ENCODE measurements at places on chromosomes 2 and 18.
A peak's percentile ranks its signal among the peaks of the same experiment; 100 is the strongest.

DNA sequence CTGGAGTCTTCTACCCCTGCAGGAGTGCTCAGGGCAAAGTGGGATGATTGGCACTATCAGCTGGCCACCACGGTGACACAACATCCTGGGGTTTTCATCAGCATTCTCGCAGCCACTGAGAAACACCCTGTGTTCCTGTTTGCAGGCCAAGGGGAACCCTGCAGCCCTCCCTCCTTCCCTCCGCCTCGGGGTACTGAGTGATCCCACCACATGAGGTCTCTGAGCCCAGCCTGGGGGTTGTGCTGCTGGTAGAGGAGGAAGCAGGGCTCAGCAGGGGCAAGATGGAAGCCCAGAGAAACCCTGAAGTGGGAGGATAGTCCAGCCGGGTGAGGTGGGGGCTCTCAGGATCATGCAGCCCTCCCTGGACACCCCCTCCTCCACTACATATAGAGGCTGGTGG lies at the start of gene OXER1:
TSS of gene OXER1 (minus strand) at position 40 of the 400 bp plus-strand sequence. CDS start 73 bp downstream, outside the sequence.
- H3K4me3 ChIP-seq, result no peak within 1 kb of the TSS
- H3K27ac ChIP-seq, result no peak within 1 kb of the TSS
- DNase-seq, result no peak
- no peaks in the 10 kb centered on the region for H3K4me1 ChIP-seq
- H3K36me3 ChIP-seq, result no peaks in the 10 kb centered on the region

DNA sequence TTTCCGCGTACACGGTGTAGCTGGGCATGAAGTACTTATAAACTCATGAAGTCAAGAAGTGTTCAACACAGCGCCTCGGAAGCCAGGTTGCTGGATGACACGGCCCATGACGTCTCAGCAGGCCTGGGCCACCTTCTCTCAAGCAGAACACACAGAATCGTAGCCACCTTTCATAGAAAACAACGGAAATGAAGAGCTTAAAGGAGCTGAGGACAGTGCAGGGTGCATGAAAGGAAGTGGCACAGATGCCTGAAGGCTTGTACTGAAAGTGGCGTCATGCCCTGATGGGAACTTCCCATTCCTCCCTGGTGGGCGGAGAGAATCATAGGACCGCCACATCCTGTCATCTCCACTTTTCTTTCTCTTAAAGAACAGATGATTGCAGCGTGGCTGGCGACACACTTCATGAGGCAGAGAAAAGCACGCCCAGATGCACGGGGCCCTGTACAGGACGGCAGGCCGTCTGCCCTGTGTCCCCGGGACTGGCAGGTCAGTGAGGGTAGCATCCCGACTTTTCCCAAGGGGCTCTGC lies 31.1 kb downstream of the HDAC4 start:
- no peaks in the 10 kb centered on the region for H3K4me1 ChIP-seq
- H3K36me3 ChIP-seq, result no peaks in the 10 kb centered on the region
- no peak overlapping the region for H3K4me3 ChIP-seq
- no peaks in the 10 kb centered on the region for H3K27me3 ChIP-seq

- no peaks in the 10 kb centered on the region for H3K36me3 ChIP-seq
- H3K4me1 ChIP-seq, result no peaks in the 10 kb centered on the region
- no peaks in the 10 kb centered on the region for H3K27me3 ChIP-seq
- H3K4me3 ChIP-seq, result no peak overlapping the region
- DNase-seq, result no peak
Measured at GRCh38 chr2:118632921-118633320, 214.5 kb downstream of the EN1 start.

DNA sequence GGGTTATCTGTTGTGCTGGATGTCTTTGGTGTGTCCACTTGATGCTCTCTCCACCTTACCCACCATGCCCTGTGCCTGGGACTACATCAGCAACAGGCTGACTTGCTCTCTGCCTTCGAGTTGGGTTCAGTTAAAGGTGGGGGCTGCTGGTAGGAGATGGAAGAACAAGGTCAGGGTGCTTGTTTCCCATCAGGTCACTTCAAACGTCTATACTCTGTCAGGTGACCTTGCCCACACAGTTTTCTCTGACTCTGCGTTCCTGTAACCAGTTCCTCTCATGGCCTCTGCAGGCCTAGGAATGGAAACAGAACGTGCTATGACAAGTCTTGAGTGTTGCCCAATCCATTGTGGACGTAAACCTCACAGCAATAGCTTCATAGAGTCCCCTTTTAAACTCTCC lies 38.4 kb upstream of the PAPOLG start:
- no peak for DNase-seq
- no peaks in the 10 kb centered on the region for H3K4me1 ChIP-seq

- peak overlapping the region; percentile 91 for H3K27ac ChIP-seq
- H3K27me3 ChIP-seq, result no peaks in the 10 kb centered on the region
- H3K4me1 ChIP-seq, result peaks cover 4% of the 10 kb centered on the region
- peak overlapping the region; percentile 81 for H3K4me3 ChIP-seq
- H3K36me3 ChIP-seq, result no peaks in the 10 kb centered on the region
Measured at GRCh38 chr2:69830045-69830905, 815 bp downstream of the GMCL1 start.

All from uterus (tissue), 4 donors.